Omental fat pad (tissue), 4 donors: ENCODE measurements at places on chromosomes 6 and 20. TPM values are rescaled to one million over a fixed set of nuclear protein-coding genes. Genes with fewer than 3 reads are reported as not detected.

SPTLC3 gene
- 7.1 TPM for total RNA-seq

NRN1 gene
- 35.9 TPM for total RNA-seq

CDH22 gene
- total RNA-seq = 0.31 TPM

GPSM3 gene
- total RNA-seq = 28.3 TPM

GGTLC1 gene
- not detected for total RNA-seq

ENPP4 gene
- 20.2 TPM for total RNA-seq

BNIP5 gene
- total RNA-seq = not detected

RBBP8NL gene
- total RNA-seq = not detected

RAB5IF gene
- total RNA-seq = 117 TPM
